Jurkat, Clone E6-1 (cell line): ENCODE measurements at places on chromosomes 3 and 15.

DNA sequence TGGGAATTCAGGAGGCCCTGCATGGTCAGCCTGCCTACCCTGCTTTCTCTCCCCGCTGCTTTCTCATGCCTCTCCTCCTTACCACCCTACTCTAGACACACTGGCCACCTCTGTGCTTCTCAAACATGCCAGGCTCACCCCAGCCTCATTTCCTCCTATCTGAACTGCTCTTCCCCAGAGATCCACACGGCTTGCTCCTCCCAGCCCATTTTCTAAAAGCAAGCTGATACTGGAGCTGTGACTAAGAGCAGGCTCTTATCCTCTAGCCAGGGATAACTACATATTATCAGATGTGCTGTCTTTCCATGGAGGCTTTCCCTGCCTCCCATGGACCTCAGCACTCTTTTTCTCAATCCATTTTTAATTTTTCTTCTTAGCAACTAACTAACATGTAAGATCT, 85.9 kb downstream of the BOC start:
- no peak for DNase-seq

GRCh38 chr15:70742928-70743327, 20.4 kb downstream of the UACA start:
- DNase-seq: no peak

GRCh38 chr3:65996589-65996988, 42.1 kb downstream of the MAGI1 start:
- DNase-seq: no peak

DNA sequence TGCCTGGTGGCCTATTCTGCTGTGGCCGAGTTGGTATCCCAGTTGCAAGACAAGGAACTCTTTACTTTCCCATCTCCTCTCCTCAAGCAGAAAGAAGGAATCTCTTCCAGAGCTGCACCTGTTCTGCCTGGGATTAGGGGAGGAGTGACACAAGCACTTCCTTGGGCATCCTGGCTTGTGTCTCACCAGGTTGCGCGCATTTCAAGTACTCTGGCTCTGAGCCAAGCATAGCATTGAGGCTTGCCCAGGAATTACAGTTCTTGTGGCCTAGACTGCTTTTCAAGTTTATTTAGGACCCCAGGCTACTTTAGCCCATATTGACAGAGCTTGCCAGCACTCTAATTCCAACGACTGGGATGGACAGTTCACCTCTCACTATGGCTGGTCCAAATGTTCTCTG, 150.5 kb downstream of the RSRC1 start:
- DNase-seq: no peak

DNA sequence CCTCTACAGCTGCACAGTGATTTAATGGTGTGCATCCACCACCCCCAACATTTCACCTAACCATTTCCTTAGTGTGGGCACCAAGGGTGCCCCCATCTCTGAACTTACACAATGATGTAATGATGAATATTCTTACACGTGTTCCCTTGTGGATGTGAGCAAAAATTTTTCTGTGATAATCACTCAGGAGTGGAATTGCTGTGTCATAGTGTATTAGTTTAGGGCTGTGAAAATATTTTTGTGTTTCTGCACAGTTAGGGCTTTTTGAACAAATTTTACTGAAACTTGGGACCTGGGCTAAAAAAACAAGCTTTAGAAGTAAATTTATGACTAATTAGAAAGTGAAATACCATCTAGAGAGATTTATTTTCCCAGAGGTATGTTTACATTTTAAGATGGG, 134.5 kb upstream of the CCNL1 start:
- DNase-seq: no peak

GRCh38 chr3:61541694-61542093, 19.7 kb upstream of the PTPRG start:
- no peak for DNase-seq

DNA sequence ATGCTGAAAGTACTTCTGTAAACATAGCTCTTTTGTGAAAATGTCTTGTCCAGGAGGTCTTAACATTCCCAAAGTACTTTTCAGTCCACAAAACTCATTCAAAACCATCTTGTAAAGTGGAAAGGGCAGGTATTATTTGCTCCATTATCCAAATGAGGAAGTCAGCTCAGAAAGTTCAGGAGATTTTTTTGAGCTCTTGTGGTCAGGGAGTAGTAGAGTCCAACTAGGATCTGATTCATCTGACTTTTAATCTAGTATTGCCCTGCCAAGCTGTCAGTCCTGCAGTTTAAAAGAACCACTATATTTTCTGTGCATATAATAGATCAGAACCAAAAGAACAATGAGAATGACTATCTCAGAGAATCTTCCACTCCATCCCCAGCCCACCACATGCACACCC, 83.5 kb downstream of the FOXB1 start:
- no peak for DNase-seq
